HS-27A (cell line): ENCODE measurements at places on chromosomes 1 and 21.

GRCh38 chr1:67390041-67390887 is 39.9 kb downstream of the SERBP1 start:
- DNase-seq = peak; percentile 50

- no peak for DNase-seq
These were observed 109.1 kb upstream of the USH2A start for GRCh38 chr1:216532251-216532798.

DNA sequence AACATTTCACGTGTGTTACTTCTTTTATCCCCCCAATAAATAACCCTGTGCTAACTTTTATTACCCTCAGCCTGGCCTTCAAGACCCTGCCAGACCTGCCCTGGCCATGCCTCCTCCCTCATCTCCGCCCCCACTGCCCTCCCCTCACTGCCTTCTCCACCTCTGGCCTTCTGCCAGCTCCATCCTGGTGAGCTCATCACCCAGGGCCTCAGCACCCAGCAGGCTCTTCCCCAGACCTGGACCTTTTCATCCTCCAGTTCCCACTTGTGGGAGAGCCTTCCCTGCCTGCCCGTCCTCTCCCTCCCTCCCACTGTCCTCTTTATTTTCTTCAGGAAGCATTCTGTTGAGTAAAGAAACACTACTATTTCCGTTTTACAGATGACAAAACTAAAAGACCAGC is 72.0 kb downstream of the SLC66A1 start:
- DNase-seq = no peak

- DNase-seq = no peak
These were observed 34.1 kb downstream of the BMP8A start for GRCh38 chr1:39525366-39526165.

DNA sequence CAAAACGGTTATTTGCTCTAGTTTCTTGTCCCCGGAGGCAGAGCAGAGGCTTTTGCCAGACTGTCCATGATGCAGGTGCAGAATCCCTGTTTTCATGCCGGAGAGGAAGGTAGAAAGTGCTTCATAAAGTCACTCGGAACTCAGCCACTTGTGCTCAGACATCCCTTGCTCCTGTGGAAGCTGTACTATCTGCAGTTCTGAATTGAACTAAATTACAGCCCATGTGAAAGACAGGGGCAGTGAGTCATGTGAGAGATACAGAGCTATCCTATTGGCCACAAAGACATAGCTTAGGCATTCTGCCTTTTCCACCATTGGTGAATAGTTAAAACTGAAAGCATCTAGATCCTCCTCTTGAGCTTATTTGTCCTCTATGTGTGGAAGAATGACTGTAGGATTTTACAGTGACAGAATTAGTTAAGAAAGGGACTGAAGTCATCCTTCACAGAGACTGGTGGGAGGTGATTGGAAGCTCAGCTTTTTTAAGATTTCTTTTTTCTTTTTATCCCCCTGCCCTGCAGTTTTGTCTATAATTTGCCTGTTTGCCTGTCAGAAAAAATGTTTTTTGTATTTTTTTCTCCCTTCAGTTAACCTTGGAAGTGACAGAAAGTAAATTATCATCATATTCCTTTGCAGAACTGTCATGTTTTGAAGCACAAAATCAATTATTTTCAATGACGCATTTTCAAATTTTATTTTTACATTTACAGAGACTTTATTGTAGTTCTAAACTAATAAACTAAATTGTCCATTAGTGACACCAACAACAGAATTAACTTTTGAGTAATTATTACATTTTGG is 298.6 kb downstream of the PTPRC start:
- peak; percentile 57 for DNase-seq

DNA sequence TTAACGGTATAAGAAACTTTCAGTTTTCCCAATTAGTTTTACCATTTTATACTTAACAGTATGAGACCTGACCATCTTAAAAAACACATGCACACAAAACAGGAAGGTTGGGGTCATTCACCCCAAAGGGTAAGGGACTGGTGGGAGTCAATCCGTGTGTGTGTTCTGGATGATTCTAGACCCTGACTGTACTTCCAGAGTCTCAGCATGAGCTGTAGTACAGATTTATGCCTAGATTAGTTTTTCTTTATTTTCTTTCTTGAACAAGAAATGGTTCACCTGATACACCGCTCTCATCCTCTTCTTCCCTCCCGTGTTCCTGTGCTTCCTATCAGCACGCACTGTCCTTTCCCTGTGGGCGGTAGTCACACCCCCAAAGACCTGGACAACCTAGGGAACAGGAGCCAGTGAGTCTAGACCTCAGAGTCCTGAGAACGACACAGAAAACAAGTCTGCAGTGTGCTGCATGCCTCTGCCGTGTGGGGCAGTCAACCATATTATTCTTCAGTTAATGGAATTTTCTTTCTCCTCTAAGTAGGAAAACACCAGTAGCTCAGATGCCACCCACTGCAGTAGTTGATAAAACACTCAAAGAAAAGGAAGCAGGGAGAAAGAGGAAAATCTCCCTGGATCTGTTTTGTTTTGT is 38.9 kb upstream of the MRPS6 start:
- no peak for DNase-seq

- no peak for DNase-seq
These were observed 174.1 kb upstream of the EDN2 start for GRCh38 chr1:41658431-41659158.

DNA sequence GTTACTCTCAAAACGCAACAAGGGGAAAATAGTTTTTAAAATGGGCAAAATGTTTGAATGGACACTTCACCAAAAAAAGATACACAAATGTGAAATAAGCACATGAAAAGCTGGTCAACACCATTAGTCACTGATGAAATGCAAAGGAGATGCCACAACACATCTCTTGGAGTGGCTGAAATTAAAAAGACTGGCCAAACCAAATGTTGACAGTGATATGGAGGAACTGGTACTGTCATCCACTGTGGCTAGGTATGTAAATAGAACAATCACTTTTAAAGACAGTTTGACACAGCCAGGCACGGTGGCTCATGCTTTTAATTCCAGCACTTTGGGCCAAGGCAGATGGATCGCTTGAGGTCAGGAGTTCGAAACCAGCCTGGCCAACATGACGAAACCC is 91.1 kb downstream of the POFUT2 start:
- no peak for DNase-seq

DNA sequence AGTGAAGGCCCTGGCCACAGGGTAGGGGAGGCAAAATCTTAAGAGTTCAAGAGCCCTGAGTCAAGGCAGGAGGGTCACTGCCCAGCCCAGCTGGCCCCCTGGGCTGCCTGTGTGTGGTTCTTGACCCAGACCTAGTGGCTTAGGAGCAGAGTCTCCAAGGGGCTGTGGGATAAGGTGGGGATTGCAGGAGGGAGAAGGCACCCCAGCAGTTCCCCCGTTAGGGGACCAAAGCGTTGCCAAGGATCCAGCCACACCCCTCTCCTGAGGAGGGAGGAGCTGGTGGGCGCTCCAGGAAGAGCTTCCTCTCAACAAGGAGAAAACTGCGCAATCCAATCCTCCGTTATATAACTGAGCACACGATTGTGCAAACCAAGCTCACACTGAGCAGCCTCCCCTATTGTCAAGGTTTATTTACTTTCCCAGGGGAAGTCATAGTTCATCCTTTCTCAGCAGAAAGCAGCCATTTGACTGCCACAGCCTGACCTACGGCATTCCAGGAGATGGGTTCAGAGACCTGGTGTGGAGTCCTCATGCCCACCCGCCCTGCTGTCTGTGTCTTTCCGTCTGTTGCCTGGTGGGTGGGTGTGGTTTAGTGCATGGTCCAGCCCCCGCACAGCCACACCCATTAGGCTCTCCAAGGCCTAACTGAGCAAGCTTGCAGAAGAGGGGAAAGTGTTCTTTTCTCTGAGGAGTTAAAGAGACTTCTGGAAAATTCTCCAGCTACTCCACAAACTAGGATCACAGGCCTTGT is 3.5 kb downstream of the EPHX1 start:
- no peak for DNase-seq

DNA sequence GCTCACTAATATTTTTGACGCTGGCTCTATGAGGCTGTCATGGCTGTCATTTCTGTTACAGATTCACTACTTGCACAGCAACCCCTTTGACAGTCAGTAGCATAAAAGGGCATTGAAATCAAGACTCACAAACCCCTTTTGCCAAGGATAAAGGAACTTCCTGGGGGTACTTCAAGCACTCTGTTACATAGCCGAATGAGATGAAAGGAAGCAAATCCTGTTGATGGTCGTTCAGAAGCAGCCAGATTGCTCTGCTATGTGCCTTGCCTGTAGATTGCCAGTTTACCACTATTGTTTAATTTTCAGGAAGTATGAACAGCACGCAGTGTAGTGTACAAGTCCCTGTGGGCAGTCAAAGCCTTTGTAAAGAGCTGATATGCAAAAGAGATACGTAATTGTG is 296.2 kb downstream of the LRRIQ3 start:
- DNase-seq = no peak

DNA sequence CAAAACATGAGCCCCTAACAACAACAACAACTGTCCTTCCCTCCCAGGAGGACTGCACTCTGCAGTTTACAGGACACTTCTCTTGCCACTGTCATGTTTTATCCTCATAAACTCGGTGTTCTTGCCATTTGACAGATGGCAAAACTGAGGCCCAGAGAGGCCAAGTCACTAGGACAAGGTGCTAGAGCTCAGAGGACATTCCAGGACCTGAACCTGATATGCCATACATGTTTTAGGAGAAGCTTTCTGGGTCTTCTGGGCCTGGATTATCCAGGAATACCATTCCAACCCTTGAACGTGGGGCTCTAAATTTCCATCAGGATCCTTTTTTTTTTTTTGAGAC is 19.4 kb upstream of the TENT5B start:
- DNase-seq = no peak

DNA sequence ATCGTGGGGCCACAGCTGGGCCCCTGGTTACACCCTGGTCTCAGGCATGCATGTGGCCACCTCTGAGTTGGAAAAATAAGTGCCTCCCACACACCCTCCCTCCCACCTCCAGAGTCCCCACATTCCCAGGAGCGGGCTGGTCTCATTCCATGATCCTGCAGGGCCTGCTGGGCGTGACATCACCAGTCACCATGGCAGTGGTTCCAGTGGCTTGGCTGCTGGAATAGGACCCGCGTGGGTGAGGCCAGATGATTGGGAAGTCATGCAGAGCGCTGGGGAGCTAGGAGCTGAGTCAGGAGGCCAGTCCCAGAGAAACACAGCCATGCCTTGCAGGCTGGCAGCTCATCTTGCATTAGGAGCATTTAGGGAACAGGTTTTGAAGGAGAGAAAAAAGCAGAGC is 125.4 kb upstream of the TMEM51 start:
- peak; percentile 11 for DNase-seq

GRCh38 chr1:153260585-153261280 is 1.2 kb downstream of the LORICRIN start:
- DNase-seq = no peak

DNA sequence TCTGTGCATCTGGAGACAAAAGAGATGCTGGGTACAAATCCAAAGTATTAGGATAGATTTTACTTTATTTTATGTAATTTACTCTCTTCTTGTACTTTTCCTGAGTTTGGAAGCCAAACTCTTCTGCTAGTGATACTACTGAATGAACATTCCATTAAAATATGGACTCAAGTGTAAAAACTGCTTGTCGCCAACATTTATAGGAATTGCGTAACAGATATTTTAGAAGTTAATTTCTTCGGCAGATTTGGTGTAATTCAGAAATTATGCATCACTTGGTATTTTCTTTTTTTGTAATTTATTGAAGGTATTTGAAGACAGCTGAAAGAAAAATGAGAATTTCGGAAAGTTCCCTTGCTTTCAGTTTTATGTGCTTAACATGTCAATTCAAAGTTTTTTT is 137.0 kb downstream of the RABGAP1L start:
- no peak for DNase-seq

DNA sequence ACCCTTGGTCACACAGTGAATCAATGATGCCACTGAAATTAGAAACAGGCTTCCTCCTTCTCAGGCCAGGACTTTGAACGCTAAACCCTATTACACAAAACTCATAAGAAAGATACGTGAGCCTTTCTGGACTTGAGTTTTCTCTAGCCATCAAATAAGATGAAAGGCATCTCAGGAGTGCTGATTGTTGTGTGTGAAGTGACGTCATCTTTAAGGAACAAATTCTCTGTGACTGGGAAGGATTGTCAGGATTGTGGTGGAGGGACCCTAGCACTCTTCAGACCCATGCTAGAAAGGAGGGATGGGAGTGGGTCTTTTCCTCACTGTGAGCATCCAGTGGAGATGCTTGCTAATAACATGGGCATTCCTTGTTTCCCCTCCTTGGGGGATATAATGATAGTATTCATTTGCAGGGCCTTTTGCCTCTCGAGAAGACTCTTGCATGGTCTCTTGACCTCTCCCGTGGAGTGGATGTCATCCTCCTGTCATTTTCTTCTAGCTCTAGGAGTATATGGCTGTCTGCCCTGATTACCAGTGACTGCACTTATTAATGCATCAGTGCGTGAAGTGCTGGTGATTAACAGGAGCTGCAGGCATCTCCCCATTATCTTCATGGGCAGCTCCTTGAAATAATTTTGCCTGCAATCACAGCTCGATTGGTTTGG is 39.9 kb downstream of the SPATA46 start:
- no peak for DNase-seq

DNA sequence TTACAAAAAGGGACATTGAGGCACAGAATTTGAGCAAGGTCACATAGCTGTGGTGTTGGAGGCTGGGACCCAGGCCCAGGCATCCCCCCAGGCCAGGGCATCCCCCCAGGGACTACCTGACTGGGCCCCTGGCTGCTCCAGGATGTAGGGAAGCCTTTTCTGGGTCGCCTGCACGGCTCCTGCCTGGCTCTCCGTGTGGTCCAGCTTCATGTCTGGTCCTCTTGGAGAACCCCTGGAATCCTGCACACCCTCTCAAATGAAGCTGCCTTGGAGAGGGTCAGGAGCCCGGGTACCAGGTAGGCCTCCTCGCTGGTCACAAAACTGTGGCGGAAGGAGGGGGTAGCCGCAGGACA is 919 bp upstream of the CELSR2 start:
- no peak for DNase-seq

GRCh38 chr1:241611736-241612135 is 28.4 kb downstream of the CHML start:
- no peak for DNase-seq

DNA sequence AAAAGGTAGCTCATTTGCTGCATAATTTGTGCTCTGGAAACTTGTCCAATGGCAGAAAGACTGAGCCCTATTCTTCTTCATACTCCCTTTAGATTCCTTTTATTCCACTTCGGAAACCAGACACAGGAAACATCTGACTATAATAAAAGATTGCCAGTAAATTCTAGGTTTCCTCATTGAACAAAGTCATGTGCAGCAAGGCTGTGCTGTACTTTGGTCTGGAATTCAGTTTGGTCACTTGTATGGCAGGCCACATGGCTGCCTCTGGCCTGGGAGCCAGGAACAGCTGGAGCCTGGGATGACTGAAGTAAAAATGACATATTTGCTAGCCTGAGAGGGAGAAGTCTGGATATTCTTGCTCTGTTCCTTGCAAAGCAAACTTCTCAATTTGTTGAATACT is 79.6 kb downstream of the ST3GAL3 start:
- DNase-seq = no peak

DNA sequence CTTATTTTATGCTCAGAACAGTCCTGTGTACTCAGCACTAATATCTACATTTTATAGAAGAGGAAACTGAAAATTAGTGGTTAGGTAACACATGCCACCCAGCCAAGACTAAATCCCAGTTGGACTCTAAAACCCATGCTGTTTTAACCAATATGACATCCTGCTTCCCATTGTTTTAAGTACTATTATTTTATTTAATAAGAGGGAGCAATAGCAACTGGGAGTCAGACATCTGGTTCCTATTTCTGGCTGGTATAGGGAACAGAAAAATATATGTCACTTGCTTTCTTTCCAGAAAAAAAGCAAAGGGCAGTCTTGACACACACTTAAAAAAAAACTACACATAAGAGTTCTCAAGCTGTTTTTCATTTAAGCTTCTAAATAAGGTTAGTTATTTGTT is 11.9 kb downstream of the KLHL12 start:
- DNase-seq = no peak

GRCh38 chr1:150109586-150109985 is 40.1 kb upstream of the PLEKHO1 start:
- no peak for DNase-seq
